Iris pigment epithelial cell (primary cell): ENCODE measurements at places on chromosomes 6 and 20.

GRCh38 chr20:53037621-53038020 is 65.5 kb downstream of the TSHZ2 start:
- no peak for DNase-seq

DNA sequence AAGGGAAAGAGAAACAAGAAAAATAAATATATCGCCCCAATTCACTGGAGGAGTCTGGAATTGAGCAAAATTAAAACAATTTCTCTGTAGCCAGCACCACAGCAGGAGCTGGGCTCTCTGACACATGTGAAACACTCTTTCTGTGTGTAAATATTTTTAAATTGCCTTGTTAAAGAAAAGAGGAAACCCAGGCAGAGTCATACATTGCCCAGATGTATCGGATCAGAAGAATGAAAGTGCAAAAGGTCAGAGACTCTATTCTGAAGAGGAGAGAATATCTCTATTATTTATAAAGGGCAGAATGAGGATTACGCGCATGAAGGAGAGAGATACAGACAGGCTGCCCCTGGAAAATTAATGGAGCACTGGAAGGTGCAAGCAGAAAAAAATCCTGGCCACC is 127.0 kb upstream of the MAN1A1 start:
- no peak for DNase-seq

GRCh38 chr6:86961455-86962200 is 24.3 kb downstream of the HTR1E start:
- no peak for DNase-seq

GRCh38 chr6:43271103-43271815 is 26.8 kb upstream of the SLC22A7 start:
- DNase-seq = no peak

DNA sequence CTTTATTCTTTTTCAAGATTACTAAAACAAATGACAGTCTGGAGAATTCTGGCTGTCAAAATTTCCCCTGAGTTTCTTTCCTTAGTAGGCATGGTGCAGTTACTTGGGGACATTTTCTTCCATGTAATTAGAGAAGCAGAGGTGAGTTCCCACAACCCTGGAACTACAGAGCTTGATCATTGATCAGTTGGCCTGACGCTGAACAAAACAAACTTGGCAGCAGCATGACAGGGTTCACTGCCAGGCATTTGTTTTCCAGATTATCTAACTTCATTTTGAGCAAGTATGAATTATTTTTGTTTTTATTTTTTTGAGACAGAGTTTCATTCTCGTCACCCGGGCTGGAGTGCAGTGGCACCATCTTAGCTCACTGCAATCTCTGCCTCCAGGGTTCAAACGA is 22.6 kb downstream of the IYD start:
- no peak for DNase-seq

DNA sequence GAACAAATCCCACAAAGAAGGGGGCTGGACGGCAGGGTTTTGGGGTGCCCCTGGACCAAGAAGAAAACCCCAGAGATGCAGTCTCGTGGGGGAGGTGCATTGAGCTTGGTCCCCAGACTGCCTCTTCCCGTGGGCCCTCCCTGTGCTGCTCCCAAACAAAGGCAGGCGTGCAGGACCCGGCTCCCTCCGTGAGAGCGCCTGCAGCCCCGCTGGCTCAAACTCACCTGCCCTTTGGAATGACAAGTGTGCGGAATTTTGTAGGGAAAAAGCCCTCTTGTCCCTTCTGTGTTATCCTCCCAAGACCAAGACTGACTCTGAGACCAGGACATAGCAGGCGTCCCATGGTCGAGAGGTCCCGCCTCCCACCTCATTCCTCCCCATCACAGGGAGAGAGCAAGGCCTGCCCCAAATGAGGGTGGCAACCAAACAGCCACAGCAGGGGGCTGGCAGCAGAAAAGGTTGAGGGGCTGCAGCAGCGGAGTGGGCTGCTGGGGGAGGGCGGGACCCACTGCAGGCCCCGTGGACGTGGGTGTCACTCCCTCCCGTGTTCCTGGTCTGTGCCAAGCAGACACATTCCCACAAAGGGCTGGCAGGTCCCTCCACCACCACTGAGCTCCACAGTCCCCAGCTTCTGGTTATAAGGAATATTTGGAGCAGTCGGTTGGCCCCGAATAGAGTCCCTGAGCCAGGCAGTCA is 5.6 kb upstream of the FRMD1 start:
- no peak for DNase-seq

GRCh38 chr20:10652660-10653261 is 21.0 kb downstream of the JAG1 start:
- DNase-seq = no peak

DNA sequence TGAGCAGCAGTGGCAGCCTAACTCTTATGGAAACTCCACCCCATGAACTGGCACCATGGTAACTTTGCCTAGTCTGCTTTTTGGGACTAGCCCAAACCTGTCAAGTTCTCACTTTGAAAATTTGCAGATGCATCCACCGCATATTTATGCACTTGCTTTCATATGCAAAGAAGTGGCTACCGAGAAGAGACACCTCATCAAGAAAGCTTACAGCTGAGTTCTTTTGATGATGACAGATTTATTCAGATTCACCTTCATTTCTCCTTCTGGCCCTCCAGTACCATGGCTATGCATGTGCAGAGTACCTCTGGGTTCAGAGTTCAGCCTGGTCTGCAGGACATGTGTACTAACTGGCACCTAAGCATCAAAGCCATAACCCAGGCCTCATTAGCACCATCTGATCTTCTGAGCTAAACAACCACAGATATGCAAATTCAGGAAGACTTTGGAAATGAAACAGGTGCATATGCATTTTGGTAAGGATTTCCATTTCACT is 154.3 kb upstream of the TENT5A start:
- no peak for DNase-seq

DNA sequence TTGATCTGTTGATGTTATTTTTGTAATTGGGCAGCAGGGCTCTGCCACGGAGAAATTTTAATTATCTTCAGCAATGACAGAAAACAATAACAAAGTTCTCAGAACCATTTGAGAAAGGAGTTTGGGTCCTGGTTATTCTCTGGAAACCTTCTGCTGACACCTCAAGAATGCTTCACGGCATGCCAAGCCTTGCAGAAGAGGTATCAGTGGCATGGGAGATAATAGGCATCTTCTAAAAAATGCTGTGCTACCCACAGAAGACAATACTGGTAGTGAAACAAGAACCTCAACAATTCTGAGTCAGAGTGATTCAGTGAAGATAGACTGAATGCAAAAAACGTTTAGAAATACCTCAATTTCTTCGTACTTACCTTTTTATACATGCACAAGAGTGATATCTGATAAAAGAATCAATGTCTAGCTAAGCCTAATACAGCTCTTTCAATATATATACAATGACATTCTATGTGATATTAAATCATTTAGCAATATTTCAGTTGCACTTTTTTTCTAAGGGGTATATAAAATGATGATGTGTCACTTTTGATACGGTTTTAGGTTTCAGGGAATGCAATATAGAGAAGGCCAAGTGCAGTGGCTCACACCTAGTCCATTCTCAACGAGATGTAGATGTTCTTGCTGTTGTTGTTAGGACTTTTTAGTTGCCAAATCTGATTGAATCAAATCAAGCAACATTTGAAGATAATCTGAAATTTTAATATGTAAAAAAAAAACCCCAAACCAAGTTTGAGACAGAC is 110.4 kb upstream of the COL21A1 start:
- peak; percentile 44 for DNase-seq

DNA sequence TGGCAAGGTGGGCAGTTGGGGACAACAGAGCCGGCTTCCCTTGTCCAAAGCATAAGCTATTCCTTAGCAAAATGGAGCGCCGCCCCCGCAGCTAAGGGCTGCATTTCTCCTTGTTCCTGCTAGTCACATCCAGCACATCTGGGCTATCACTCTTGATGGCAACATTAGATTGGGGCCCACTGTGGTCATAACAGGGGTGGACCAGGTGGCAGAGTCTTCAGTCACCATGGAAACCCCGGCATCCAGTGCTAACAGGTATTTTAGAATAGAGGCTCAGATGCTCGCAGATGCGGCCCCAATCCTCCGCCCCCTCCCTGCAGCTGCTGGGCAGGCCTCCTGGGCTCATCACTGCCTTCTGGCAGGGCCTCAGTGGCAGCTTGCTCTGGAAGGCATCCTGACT is 168.2 kb upstream of the PROKR2 start:
- DNase-seq = no peak

GRCh38 chr6:128394167-128394566 is 126.2 kb downstream of the PTPRK start:
- peak; percentile 58 for DNase-seq

- peak; percentile 67 for DNase-seq
Measured at GRCh38 chr20:63574156-63574828, at the start of gene HELZ2. Gene HELZ2, minus strand, starts transcription at chr20:63574239. Its CDS starts 1,854 bp downstream, at chr20:63572385.

DNA sequence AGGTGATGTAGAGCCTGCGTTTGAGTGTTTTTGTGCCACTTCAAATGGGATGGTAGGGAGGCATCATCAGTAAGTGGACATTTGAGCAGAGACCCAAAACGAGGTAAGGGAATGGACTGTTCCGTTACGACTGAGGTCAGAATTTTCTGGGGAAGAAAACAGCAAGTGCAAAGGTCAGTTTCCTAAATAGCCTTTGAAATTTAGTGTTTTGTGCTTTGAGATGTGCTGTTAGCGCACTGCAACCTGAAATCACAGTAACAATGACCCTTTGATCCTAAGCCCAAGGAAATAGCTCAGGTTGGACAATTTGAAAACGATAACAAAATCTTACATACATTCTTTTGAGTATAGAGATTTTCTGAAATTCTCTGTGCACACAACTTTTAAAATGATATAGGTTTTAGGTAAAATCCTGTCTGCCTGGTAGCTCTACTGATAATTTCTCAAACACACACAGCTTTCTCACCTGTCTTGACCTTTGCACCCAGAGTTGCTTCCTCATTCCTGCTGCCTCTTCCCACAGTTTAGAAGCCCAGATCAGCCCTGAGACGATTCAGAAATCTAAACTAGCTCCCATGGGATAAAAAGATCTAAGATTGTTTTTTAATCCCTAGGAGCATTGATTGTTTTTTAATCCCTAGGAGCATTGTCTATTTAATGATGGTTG is 22.1 kb downstream of the DCBLD1 start:
- DNase-seq = no peak

- DNase-seq = peak; percentile 49
Measured at GRCh38 chr20:10508468-10509251, 73.6 kb downstream of the SLX4IP start.

DNA sequence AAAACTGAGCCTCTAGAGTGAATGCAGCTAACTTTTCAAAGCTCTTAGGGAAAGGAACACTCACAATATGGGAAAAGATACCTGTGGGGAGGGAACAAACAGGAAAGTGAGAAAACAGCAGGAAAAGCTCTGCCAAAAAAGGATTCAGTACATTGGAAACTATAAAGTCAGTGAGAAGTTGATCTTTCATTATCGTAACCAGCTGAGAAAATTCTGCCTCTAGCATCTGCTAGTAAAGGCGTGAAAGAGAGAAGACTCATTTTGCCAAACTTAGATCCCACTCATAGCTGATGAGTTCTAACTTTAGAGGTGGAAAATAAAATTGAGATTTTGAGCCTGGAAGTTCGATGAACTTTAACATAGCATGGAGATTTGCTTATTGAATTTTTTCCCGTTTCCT is 321.8 kb upstream of the RNF217 start:
- no peak for DNase-seq

DNA sequence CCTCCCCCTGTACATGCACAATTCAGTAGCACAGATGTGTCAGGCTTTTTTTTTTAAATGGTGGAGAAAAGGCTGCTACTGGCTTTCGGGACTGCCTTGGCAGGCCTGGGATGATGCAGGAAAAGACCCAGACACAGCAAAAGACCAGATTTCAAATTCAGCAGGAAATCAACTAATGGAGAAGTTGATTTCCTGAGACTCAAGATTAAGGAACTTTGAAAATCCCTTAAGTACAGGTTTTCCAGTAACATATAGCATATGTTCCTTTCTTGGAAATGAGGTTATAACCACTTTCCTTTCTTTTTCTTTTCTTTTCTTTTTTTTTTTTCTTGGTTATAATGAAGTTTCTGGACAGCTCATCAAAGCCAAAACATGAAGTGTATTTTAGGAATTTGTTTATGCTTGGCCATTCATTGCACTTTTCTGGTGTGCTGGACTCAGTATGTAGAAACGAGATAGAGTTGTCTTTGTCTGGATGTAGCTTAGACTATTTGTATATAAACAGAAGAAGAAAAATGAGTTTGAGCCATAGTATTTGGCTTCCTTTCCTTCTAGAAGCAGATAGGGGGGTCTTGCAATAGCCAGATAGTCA is 119.4 kb downstream of the SASH1 start:
- DNase-seq = peak; percentile 69

DNA sequence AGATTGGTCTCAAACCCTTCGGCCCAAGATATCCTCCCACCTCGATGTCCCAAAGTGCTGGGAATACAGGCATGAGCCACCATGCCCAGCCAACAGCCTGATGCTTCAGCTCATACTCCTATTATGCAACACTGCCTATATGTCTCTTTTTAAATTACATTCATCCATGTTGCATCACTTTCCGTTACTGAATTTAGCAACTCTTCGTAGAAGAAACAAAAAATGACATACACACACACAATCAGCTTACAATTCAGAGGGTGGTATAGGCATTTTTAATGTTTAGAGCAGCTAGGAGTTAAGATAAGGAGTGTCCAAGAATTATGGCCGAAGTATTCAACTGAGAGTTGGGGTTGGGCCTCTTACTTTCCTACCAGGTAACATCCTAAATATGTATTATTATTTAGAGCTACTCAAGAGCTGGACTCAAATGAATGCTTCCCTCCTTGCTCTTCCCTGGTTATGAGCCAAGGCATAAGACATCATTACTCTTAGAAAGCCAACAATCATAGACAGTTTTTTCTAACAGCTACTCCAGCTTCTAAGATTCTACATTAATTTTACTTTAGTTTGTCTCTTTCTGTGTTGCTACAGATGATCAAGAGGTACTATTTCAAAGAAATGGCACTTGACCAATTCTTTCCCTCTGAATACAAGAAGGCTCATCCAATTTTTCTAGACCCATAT is 62.0 kb upstream of the BMP5 start:
- peak; percentile 48 for DNase-seq

DNA sequence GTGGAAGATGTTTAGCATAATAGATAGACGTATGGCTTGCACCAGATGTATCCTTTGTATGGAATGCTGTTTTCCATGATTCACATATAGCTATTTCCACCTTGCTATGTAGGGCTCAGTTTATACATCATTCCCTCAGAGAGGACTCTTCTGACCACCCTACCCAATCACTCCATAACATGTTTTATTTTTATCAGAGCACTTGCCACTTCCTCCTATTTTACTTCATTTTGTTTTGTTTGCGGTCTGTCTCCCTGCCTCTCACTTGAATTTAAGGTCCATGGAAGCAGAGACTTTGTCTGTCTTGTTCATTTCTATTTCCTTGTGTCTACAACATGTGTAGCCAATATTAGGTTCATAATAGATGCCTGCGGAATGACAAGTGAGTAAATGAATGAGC is 266.9 kb upstream of the CITED2 start:
- no peak for DNase-seq
